ENCODE measurements at places on chromosomes 6 and 20. TPM values are rescaled to one million over a fixed set of nuclear protein-coding genes. Genes with fewer than 3 reads are reported as not detected.

GRCh38 chr6:10692965-10693538, 1.4 kb downstream of the C6orf52 start:
- DNase-seq: no peak

DNA sequence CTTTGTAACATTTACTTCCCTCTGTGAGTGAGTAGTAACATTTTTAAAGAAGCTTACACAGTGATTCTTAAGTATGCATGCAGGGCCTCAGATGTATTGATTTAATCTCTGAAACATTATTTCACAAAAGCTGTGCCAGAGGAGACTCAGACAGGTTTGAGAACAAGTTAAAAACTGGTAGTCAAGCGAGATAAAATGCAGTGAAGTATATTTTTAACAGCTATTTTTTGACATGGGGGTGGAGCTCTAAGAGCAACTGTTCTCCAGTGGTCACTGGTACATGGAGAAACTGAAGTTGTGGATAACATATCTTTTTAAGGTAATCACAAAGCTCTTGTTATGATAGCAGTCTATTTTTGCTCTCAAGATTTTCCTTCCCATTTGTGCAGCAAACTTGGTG, 20.4 kb downstream of the DSTN start:
- no peak for DNase-seq

DNA sequence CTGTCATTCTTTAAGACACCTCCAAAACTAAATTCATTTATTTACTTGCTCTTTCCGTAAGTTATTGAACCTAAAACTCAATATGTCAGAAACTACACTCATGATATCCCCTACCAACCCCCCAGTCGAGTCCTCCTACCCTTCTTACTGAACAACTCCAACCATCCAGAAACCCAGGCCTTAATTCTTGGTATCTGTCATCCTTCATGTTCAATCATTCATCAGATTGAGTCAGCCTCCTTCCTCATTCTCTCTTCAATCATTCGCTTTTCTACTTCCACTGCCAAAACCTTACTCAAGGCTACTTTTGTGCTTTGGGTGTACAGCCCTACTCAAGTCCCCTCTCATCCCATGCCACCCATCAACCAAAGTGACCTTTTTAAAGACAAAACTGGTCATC, 95.7 kb downstream of the SMLR1 start:
- no peak for DNase-seq

GRCh38 chr6:116682334-116682712, 1.3 kb downstream of the KPNA5 start:
- DNase-seq: no peak

Gene RBPJL
- not detected for total RNA-seq

- DNase-seq: no peak
Observed at GRCh38 chr20:10927936-10928840, 254.4 kb upstream of the JAG1 start.

DNA sequence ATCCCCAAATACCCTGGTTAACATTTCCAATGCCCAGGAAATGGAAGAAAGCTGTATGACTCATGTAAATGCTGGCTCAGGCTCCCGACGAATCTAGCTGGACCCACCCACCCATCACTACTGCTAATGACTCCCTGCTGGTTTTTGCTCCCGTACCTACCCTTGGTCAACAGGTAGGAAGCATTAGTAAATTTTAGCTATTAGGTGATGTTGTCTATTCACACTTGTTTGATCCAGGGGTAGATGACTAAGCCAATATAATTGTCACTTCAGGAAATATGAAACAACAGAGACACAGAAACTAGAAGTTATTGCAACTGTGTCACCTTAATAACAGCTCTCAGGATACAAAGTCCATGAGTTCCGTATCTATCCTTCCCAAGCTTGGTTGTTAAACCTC, 94.4 kb upstream of the BEND6 start:
- DNase-seq: no peak

DNA sequence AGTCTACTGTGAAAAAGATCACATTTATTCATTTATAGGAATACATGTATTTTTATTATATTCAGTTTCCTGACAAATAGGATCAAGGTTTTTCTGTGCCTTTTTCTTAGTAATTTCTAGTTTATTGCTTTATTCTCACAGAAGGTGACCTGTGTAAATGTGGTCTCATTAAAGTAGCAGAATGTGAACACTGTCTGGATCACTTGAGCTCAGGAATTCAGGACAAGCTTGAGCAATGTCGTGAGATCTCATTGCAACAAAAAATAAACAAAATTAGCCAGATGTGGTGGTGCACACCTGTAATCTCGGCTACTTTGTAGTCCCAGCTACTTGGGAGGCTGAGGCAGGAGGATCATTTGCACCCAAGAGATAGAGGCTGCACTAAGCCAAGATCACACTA, 516.7 kb downstream of the CDKAL1 start:
- no peak for DNase-seq

Gene FAM50B
- 9.0 TPM for total RNA-seq

- DNase-seq: no peak
Observed at GRCh38 chr20:60478533-60478932, 520.3 kb downstream of the CDH26 start.

DNA sequence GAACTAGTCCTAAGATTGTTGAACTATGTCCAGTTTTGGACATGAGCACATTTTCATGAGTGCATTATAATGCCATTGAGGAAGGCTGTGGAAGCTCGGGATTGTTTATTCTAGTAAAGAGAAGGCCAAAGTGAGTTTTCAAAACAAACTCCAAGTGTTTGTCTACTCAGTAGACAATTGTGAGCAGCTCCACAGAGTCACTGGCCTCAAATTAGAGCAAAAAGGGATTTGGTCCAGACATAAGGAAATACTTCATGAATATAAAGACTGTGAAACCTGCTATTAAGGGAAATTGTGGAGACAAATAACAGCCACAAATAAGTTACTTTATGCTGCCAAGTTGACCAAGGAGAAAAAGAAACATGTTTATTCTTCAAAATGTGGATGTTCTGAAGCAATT, 42.6 kb upstream of the PREP start:
- no peak for DNase-seq

GRCh38 chr6:14092838-14093789, 24.5 kb upstream of the CD83 start:
- DNase-seq: no peak

Measured in activated T-helper 1 cell treated with anti-CD3 and anti-CD28 coated beads, Interleukin-12 subunit alpha, Interleukin-12 subunit beta, Interleukin-2, Interleukin-4 antibody, amounts not matched to agents 30 ng/mL and 10 ng/mL and 1 ng/mL, durations not matched to agents 14 hours and 24 hours and 36 hours (primary cell).